ENCODE measurements at places on chromosomes 1 and 21.

DNA sequence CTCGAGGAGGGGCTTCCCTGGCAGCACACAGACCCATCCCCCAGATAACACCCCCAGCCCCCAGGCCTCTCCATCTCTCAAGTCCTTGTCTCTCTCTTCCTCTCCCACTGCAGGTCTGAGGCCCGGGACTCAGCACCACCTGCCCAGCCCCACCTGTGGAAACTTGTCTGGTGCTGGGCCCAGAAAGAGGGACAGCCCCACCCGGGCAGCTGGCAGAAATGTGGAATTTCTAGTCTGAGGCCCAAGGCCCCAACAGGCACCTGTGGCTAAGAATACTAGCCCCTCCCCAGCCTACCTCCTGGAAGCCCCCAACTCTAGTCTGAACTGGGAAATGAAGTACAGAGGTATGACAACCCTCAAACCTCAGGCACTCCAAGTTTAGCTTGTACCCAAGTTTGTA is 15.4 kb downstream of the TTC39A start:
- peak; percentile 56 for DNase-seq

GRCh38 chr21:42269386-42269785 is 45.8 kb downstream of the TFF3 start:
- no peak for DNase-seq

GRCh38 chr1:29985606-29985945 is 737.8 kb downstream of the MATN1 start:
- DNase-seq: no peak

GRCh38 chr1:152514715-152515433 is 592 bp downstream of the CRCT1 start:
- no peak for DNase-seq

GRCh38 chr1:111191496-111191895 is 8.9 kb downstream of the DENND2D start:
- peak; percentile 82 for DNase-seq

GRCh38 chr1:94329986-94330385 is 88.2 kb upstream of the ABCD3 start:
- DNase-seq: peak; percentile 30

GRCh38 chr1:201229771-201230635 is 39.4 kb downstream of the IGFN1 start:
- DNase-seq: no peak

DNA sequence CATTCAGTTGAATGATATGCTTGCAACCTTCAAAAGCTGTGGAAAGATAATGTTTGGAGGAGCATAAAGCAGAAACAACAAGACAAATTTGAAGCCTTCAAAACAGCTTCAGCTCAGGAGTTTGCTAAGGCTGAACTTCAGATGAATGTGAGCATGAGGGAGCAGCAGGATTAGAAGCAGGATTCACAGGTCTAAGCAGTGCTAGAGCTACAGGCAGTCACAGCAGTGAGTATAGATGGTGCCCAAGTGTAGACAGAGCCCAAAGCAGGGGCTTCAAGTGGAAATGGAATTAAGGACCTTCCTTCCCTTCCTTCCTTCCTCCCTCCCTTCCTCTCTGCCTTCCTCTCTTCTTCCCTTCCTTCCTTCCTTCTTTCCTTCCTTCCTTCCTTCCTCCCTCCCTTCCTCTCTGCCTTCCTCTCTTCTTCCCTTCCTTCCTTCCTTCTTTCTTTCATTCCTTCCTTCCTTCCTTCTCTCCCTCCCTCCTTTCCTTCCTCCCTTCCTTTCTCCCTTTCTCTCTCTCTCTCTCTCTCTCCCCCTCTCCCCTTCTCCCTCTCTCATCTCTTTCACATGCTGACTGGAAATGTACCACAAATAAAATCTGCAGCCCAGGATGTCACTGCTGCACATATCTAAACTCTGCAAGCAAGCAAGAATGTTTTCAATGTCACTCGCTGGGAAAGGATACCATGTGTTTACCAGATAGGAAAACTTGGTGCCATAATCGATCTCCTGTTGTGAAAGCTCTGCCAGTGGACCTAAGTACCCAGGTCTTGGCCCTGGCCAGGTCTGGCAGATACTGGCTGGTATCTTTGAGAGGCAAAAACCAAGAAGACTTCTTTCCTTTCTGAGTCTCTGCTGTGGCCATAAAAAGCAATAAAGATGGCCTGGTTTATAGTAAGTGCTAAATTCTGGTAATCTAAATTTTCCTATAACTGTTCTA is 13.1 kb upstream of the SLC30A10 start:
- no peak for DNase-seq

GRCh38 chr1:152408664-152409063 is 5.4 kb downstream of the CRNN start:
- DNase-seq: no peak

DNA sequence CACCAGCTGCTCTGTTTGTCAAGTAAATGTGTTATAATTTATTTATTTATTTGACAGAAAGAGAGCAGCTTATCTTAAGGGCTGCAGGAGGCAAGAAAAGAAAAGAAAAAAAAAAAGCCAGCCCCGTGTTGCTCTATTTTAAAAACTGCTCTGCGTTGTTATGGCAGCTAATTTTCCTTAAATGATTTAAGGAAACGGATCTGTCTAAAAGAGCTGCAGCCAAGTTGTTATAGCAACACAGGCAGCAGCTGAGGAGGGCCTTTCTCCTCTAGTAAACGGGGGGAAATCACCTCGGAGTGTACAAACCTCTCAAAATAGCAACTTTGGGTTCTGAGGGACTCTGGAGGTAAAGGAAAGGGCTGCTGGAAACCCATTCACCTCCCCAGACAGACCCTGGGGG is 149.2 kb downstream of the BEND5 start:
- peak; percentile 64 for DNase-seq

GRCh38 chr1:155971910-155972809 is 6.2 kb downstream of the ARHGEF2 start:
- DNase-seq: no peak

DNA sequence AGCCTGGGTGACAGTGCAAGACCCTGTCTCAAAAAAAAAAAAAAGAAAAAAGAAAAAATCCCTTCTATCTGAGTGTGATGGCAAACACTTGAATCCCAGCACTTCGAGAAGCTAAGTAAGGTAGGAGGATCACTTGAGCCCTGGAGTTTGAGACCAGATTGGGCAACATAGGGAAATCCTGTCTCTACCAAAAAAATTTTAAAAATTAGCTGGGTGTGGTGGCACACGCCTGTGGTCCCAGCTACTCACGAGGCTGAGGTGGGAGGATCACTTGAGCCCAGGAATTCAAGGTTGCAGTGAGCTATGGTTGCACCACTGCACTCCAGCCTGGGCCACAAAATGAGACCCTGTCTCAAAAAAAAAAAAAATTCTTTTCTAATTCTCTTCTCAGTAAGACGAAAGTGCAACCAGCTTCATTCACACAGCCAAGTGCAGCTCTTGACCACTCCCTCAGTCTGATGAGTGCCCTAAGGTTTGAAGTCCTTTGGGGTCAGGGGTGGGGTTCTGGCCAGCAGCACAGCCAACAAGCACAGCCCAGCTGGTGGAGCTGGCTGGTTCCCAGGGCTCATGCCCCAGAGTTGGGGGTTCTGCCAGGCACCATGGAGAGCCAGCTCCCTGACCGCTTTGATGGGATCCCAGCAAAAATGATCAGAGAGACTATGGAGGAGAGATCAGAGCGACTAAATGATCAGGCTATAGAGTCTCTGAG is 8.0 kb downstream of the SLC2A5 start:
- DNase-seq: peak; percentile 52

DNA sequence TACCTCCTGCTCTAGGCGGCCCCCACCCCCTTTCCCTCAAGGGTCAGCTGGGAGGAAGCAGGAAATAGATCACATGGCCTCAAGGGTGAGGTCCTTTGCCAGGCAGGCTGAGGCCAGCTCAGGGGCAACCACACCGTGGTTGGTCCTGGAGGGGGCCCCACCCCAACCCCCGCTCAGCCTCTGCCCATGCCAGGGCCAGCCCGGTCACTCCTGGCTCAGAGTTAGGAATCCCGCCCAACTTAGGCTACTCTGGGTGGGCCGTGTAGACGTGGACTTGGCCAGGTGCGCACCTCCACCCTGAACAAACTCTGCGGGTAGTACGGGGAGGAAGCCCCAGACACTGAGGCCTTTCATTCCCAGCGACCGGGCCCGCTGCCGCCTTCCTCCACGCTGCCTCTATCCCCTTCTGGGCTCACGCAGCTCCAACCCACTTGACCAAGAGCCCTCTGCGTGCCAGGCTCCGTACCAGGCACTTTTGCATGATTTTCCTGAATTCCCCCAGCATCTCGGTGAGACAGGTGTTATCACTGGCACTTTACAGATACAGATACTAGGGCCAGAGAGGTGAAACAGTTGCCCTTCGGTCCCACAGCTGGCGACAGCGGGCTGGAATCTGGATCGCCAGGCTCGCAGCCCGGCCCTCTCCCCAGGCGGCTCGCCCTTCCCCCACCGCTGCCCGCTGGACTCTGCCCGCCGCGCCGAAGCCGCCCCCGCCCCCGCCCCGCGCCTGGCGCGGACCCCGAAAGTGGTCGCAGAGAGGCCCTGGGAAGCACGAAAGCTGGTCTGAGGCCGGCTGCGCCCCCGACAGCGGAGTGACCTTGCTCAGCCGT is 769 bp downstream of the GALE start:
- peak; percentile 62 for DNase-seq

GRCh38 chr21:33643658-33644311 is 1.5 kb downstream of the ITSN1 start:
- DNase-seq: no peak

DNA sequence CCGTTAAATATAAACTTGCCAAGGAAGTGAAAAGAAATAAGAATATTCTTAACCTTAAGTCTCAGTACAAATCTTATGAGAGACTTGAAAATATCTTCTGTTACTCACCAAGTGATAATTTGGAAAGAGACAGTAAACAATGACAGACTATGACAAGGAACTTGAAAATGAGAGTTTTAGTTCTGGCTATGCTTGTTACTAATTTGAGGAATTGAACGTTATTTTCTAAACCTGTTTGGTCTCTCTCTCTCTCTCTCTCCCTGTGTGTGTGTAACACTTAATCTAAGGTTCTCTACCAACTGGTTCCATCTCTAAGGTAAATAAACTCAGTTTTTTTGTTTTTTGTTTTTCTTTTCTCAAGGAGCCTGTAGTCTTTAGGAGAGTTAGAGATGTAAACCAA is 161.8 kb downstream of the AMY1C start:
- no peak for DNase-seq

DNA sequence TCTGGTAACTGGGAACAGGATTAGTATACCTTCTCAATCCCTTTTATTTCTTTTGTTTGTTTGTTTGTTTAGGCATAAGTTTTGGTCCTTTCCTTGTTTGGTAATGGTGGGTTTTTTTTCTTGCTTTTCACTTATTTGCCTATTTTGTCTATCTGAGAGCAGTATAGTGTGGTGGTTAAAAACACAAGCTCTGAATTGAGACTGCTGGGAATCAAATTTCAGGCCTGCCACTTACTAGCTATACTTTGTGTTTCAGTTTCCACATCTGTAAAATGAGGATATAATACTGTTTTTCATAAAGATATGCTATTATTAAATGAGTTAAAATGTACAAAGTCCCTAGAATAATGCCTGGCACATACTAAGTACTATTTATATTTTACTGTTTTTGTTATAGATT is 81.6 kb upstream of the IVNS1ABP start:
- no peak for DNase-seq

- DNase-seq: peak; percentile 69
Measured at GRCh38 chr1:206489980-206490770, 17.2 kb upstream of the RASSF5 start.

GRCh38 chr1:115651391-115651790 is 9.6 kb downstream of the VANGL1 start:
- no peak for DNase-seq

- DNase-seq: no peak
Measured at GRCh38 chr1:165444897-165445370, at the start of gene RXRG. Gene RXRG, minus strand, starts transcription at chr1:165445126. Its CDS starts 233 bp downstream, at chr1:165444893.

GRCh38 chr1:199580300-199580699 is 447.2 kb upstream of the NR5A2 start:
- DNase-seq: no peak

GRCh38 chr1:100217834-100218233 is 31.8 kb downstream of the DBT start:
- DNase-seq: no peak
